ENCODE measurements at places on chromosomes 3 and 15. TPM values are rescaled to one million over a fixed set of nuclear protein-coding genes. Genes with fewer than 3 reads are reported as not detected.

The CACNA2D3 gene
- total RNA-seq = 0.07 TPM

The CADPS gene
- total RNA-seq = not detected

The C3orf22 gene
- total RNA-seq = not detected

The CIDEC gene
- total RNA-seq = 29.8 TPM

The KBTBD8 gene
- 0.48 TPM for total RNA-seq

The PXK gene
- 7.5 TPM for total RNA-seq

Data from A549 treated with ZK216348 at 1 μM for 4 hours (cell line).